ENCODE measurements at places on chromosomes 3 and 15.

GRCh38 chr3:162865466-162865865 is 1368.9 kb downstream of the OTOL1 start:
- no peak for DNase-seq

- no peak for DNase-seq
Measured at GRCh38 chr15:32979710-32980109, 214.8 kb downstream of the FMN1 start.

DNA sequence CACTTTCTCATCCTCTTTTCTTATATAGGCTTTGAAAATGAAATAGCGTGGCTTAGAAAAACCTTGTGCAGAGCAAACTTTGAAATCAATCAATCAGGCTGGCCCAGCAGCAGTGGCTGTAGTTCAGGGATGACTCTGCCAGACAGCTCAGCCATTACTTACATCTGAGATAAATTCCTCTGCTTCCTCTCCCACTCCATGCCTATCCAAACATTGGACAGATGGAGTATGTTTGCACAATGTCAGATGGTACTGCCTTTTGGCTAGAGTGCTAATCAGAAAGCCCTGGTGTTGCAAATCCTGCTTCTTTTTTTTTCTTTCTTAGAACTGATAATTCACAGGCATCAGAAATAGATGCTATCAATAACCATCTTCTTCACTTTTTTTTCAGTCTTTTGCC is 1065.1 kb downstream of the AGBL1 start:
- no peak for DNase-seq

- DNase-seq: no peak
Measured at GRCh38 chr3:36989568-36989967, 3.4 kb downstream of the EPM2AIP1 start.

DNA sequence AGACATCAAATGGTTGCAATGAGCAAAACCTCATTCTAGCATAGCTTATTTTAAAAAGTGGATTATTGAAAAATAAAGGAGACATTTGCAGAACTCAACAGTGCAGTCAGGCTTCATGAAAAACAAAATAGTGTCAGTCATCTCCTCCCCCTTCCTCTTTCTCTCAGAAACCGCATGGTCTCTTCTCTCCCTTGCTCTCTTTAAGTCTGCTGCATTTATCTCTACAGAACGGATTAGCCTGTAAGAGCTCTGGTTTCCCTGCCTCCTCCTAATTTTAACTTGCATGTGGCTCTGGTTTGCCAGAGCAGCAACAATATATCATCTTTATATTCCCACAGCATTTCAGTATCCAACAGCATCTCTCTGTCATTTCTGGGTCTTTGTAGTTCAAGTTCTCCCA is 609.0 kb downstream of the MECOM start:
- DNase-seq: no peak

Measured in globus pallidus (tissue), 1 donor.